NCI-H460 (cell line): ENCODE measurements at places on chromosomes 11 and 22.

- no peak for DNase-seq
Observed at GRCh38 chr11:68659158-68659921, 25.0 kb upstream of the GAL start.

- DNase-seq, result no peak
Observed at GRCh38 chr11:62124186-62125113, 639 bp downstream of the INCENP start.

DNA sequence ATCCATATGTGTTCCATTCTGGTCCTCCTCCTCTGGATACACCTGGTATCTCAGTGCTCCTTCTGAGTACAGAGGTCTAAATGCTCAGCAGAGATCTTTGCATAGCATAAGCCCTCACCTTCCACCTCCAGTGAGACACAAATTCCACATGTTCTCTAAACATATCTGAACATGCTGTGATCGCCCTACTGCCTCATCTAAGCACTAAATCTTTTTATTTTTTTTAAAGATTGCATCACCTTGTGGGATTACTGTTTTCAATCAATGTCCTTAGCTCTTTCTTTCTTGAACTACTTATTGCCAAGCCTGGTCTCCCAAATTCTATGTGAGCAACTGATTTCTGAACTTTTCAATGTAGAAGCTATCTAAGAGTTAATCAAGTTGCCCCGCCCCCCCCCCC, 113.4 kb downstream of the TRPC6 start:
- DNase-seq, result no peak

GRCh38 chr22:35684732-35685131, 32.9 kb upstream of the APOL5 start:
- no peak for DNase-seq

- no peak for DNase-seq
Observed at GRCh38 chr11:46451759-46452158, 60.2 kb upstream of the CHRM4 start.

DNA sequence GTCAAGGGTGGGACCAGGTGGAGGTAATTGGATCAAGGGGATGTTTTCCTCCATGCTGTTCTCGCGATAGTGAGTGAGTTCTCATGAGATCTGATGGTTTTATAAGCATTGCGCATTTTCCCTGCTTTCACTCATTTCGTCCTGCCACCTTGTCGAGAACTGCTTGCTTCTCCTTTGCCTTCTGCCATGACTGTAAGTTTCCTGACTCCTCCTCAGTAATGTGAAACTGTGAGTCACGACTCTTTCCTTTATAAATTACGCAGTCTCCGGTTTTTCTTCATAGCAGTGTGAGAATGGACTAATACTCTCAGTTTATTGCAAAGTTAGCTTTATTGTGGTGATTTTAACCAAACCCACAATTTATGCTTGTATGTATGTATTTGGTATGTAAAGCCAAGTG, 878.5 kb upstream of the ANO3 start:
- peak; percentile 5 for DNase-seq

DNA sequence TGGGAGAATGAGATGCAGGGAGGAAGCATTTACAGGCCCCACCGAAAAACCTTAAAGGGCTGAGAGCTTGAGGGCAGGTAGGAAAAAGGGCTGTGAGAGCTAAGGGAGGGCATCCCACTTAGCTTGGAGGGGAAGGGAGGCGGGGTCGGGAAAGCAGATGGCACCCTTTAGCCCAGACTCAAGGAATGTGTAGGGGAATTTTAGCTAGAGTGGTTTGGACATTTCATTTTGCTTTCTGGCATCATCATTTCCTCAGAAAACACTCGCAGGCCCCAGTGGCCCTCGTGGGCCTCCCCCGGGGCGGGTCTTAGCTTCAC, 846 bp upstream of the STIM1 start:
- no peak for DNase-seq

DNA sequence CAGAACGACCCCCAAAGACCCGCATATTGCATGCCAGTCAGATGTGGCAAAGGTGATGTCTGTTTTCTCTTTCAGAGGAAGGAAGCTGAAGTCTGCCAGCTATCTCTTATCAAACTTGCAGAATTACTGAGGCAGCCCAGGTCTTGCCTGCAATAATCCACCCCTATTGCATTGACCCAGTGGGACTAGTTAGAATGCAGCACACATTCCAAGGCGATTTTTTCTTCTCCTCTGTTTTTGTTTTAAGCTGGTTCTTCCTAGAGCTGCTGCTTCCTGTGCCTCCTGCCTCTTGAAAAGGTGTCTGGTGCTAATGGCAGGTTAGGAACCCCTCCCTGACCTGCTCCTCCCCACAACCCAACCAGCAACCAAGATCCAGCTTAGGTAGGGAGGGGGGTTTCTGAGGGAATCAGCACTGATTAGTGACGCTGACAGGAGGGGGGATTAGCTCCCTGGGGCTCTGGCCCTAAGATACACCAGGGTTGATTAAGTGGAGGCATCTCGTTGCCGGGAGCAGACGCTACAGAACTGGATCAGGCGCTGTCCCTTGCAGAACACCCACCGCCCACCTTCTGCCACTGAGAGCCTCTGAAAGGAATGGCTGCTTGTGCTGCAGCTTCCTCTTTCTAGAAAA, 2.8 kb downstream of the NTM start:
- no peak for DNase-seq

GRCh38 chr11:46674463-46675287, 25.7 kb downstream of the ARHGAP1 start:
- DNase-seq, result no peak

DNA sequence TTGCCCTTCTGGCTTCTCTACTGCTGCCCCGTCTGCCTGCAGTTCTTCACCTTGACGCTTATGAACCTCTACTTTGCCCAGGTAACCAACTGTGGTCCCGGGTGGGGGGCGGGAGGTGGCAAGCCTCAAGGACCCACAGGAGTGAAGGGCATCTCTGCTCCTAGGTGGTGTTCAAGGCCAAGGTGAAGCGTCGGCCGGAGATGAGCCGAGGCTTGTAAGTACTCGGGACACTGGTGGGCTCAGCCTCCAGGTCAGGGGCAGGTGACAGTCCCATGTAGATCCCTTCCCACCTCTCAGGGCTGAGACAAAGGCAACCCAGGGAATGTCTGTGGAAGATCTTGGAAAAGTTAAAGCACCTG, 1.1 kb downstream of the GPR137 start:
- no peak for DNase-seq

- DNase-seq, result no peak
Observed at GRCh38 chr11:60515144-60515855, at the start of gene MS4A13. Gene MS4A13 (plus strand): TSS chr11:60515392. CDS start chr11:60518084, 2,692 bp downstream.

DNA sequence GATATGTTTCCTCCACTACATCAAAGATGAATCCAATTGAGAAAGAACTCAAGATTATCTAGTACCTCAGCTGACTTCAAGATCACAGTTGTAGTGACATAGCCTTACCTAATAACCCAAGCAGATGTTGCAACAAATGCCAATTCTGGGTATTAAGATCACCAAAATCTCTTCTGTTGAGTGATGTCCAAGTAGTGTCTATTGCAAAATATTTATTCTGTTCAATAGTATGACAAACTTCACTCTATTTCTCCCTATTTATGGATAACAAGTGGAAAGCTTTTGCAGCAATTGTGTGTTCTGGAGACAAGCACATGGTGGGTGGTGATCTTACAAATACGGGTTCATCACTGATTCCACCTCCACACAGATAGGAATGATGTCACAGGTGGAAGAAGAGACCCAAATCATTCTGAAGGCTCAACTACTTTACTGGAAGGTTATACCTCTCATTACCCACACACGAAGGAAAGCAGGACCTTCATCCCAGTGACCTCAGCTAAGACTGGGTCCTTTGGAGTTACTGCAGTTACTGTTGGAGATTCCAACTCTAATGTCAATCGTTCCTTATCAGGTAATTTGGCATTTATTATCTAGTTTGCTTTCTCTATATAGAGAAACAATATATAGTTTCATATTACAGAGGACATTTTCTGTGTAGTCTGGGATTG, 72.0 kb downstream of the CD44 start:
- DNase-seq, result no peak

GRCh38 chr22:43990044-43990443, 34.1 kb upstream of the PARVB start:
- no peak for DNase-seq

GRCh38 chr22:35043252-35043933, 22.6 kb upstream of the ISX start:
- DNase-seq, result no peak

- no peak for DNase-seq
Observed at GRCh38 chr11:1830004-1830321, 4.8 kb upstream of the SYT8 start.

- no peak for DNase-seq
Observed at GRCh38 chr22:42560381-42560780, 6.6 kb downstream of the SERHL2 start.

GRCh38 chr22:24951942-24952836, at the start of gene KIAA1671:
Gene KIAA1671 (plus strand): TSS chr22:24952716. CDS start chr22:25028000, 75,284 bp downstream.
- DNase-seq, result peak; percentile 75

- DNase-seq, result no peak
Observed at GRCh38 chr11:67666676-67667489, 7.5 kb downstream of the ALDH3B2 start.

- DNase-seq, result no peak
Observed at GRCh38 chr11:2797741-2798361, 87.7 kb downstream of the CDKN1C start.

GRCh38 chr22:29311464-29312217, 3.9 kb downstream of the RASL10A start:
- no peak for DNase-seq

- DNase-seq, result no peak
Observed at GRCh38 chr22:31869739-31870138, 74.6 kb upstream of the YWHAH start.

- DNase-seq, result no peak
Observed at GRCh38 chr11:74403607-74404321, 5.5 kb upstream of the PGM2L1 start.

GRCh38 chr22:26435327-26436093, 6.5 kb downstream of the ASPHD2 start:
- no peak for DNase-seq

GRCh38 chr11:17001806-17002205, 12.4 kb downstream of the PLEKHA7 start:
- no peak for DNase-seq

GRCh38 chr11:44605965-44606364, 40.5 kb downstream of the CD82 start:
- DNase-seq, result no peak

DNA sequence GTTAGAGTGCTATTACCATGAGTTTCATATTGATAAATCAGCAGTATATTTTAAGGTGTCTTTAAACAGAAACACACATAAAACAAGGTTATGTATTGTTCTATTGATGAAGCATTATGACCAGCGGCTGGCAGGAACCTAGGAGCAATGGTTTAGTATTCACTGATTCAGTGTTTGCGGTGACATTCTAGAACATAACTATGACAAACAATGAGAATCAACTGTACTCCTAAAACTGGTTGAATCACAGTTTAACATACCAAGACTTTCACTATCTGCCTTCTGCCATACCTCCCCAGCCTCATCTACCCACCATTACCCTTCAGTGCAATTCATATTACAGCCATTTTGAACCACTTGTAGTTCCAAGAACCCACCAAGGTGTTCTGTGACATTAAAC, 8.8 kb downstream of the HOATZ start:
- DNase-seq, result no peak

GRCh38 chr11:58047818-58048217, 17.1 kb downstream of the OR6Q1 start:
- no peak for DNase-seq

- DNase-seq, result no peak
Observed at GRCh38 chr11:57155838-57156607, 25.7 kb upstream of the LRRC55 start.

DNA sequence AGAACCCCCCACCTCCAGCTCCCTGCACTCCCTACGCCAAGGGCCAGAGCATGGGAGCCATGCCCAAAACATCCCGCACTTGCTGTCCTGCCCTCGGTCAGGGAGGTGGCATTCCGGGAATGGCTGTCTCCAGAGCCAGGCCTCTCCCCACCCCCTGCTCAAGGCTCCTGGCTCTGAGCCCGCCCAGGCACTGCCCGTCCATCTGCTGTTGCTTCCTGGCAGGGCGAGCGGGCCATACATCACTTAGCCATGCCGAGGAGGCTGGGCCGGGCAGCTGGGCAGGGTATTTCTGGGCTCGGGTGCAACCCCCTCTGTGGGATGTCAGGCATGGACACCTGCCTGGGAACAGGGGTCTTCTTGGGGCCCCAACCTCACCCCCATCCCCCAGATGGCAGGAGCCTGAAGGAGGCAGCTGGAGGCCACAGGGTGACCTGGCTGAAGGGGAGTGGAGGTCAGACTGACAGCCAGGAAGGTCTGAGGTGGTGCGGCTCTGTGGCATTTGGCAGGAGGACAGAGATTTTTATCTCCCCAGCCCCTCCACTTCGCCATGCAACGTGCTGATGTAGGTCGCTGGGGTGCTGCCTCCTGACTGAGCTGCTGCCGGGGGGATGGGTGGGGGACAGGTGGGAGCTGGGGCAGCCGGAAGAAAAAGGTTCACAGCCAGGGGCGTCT, 8.7 kb upstream of the CABP7 start:
- no peak for DNase-seq

- DNase-seq, result no peak
Observed at GRCh38 chr22:37927637-37927936, 21.5 kb downstream of the MICALL1 start.

- no peak for DNase-seq
Observed at GRCh38 chr22:18091916-18092526, 14.2 kb downstream of the PEX26 start.

- DNase-seq, result no peak
Observed at GRCh38 chr11:7538031-7538430, 24.2 kb downstream of the PPFIBP2 start.

- no peak for DNase-seq
Observed at GRCh38 chr11:132621976-132622580, 910.2 kb downstream of the OPCML start.

GRCh38 chr22:24357547-24357946, 69.9 kb upstream of the ADORA2A start:
- no peak for DNase-seq

DNA sequence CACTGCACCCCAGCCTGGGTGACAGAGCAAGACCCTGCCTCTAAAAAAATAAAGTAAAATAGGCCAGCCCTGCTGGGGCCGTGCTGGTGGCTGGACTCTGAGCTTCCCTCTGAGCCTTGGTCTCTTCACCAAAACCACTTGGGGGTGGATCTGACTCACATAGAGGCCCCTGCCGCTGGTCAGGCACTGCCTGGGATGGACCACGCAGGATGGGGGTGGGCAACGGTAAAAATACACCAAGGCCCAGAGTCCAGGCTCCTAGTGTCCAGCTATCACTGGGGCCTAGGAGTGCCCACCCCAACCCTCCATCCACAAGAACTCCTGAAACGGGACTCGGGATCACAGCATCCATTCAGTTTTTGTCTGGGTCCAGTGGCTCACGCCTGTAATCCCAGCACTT, 12.3 kb upstream of the UPK3A start:
- no peak for DNase-seq

GRCh38 chr11:24295360-24295759, 201.5 kb upstream of the LUZP2 start:
- no peak for DNase-seq

- no peak for DNase-seq
Observed at GRCh38 chr22:20809538-20810185, 35.7 kb downstream of the SERPIND1 start.

DNA sequence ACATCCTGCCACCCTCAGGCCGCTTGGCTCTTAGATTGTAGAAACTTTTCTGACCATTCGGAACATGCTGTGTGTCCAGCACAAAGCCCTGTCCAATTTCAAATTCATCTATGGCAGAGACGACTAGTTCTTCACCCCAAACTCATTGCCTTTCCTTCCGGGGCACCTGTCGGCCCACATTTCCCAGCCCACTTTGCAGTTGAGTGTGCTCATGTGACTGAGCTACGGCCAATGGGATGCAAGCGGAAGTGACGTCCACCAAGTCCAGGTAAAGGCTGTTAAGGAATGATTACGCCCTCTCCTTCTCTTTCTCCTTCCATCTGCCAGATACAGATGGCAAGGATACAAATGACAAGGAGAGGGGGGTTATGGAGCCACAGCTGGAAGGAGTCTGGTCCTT, 32.5 kb downstream of the SYT13 start:
- DNase-seq, result no peak
